NCI-H1417 treated with DMSO at 0.1 percent for 48 hours (cell line): ENCODE measurements at places on chromosomes 5 and 9.

DNA sequence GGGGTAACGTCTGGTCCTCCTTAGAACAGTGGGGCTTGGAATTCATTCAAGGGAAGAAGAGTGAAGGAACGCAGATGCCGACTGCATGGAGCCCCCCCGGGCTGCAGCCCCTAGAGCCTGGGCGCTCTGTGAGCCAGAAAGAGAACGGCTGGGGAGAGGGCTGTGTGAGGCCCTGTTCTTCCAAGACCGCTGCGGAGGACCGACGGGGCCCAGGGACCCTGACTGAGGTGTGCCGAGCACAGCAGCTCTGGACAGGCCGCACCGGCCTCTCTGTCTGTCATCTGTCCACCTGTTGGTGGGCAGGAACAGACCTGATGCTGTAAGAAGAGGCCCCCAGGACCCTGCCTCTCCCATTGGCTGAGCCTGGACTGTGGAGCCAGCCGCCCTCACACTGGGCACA lies 7.7 kb upstream of the NOTCH1 start:
- no peak for DNase-seq

GRCh38 chr5:91033370-91033769 lies 349.7 kb downstream of the ARRDC3 start:
- DNase-seq, result no peak

- DNase-seq, result no peak
Observed at GRCh38 chr5:38590838-38591522, 34.5 kb upstream of the LIFR start.

GRCh38 chr9:100049551-100049950 lies 49.2 kb downstream of the ERP44 start:
- DNase-seq, result no peak

GRCh38 chr5:128763321-128763720 lies 202.0 kb upstream of the SLC27A6 start:
- no peak for DNase-seq

- DNase-seq, result no peak
Observed at GRCh38 chr5:74848553-74849025, 17.6 kb downstream of the FAM169A start.

DNA sequence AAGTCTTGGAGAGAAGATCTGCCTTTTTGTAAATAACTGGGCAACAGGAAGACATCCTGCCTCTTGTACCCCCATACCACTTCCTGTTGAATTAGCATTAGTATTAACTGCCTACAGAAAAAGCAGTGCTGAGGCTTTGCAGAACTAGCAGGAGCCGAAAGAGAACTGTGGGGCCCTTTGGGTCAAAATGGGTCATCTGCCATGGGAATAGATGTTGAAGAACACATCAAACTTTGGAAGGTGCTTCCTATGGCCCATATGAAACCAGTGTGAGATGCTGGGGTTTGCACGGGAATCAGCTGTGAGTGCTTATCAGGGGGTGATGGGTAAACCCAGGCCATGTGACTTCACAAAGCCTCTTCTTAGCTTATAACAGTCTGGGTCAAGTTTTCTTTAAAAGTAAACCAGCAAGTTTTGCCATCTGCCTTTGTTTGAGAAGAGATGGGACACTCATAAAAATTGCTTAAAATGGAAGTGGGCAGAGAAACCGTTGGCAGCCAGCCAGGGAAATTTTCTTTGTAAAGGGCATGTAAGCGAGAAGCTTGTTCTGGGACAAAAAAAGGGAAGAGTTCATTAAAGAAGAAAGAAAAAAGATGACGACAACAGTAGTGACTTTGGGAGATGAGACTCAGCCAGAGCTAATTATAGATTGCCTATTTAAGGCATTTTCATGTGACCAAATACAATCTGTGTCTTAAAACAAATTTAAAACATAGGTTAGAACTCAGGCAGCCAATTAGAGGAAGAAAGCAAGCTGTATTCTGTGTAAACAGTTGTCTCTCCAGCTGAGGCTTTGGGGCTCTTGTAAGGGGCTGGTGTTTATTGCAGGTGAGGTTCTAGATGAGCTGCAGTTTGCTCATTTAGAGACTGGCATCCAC lies 4.4 kb downstream of the SLC25A25 start:
- peak; percentile 38 for DNase-seq

GRCh38 chr5:133992429-133993155 lies 12.2 kb downstream of the VDAC1 start:
- no peak for DNase-seq

DNA sequence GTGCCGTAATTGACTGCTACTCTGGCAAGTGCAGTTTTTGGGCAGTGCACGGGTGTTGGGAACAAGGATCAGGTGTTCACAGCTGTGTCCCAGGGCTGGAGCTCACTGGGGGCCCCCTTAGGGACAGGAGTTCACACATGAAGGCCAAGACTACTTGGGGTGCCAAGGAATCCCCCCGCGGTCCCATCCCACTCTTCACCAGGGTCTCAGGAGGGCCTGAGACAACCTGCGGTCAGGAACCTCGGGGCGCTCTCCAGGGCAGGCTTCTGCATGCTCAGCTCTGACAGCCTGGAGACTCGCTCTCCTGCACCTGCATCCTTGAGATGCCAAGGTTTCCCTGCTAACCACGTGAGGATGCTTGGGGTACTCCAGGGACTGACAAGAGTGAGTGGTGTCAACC lies 2.3 kb upstream of the MAN1B1 start:
- DNase-seq, result no peak

DNA sequence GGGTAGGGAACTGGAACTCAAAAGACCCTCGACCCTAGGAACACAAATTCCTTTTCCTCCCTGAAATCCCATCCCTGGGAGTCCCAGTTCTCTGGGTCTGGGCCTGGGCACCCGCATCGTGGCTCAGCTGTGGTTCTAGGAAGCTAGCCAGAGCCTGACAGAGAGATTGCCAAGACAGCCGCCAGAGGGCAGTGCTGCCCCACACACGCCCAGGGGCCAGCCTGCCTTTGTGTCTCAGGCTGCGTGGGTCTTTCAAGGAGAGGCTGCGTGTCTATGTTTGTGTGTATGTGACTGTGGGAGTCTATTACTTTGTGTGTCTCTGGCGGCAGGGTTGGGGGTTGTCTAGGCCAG lies 32.0 kb upstream of the TTLL11 start:
- no peak for DNase-seq

- no peak for DNase-seq
Observed at GRCh38 chr9:125494653-125494915, 212.4 kb downstream of the MAPKAP1 start.

DNA sequence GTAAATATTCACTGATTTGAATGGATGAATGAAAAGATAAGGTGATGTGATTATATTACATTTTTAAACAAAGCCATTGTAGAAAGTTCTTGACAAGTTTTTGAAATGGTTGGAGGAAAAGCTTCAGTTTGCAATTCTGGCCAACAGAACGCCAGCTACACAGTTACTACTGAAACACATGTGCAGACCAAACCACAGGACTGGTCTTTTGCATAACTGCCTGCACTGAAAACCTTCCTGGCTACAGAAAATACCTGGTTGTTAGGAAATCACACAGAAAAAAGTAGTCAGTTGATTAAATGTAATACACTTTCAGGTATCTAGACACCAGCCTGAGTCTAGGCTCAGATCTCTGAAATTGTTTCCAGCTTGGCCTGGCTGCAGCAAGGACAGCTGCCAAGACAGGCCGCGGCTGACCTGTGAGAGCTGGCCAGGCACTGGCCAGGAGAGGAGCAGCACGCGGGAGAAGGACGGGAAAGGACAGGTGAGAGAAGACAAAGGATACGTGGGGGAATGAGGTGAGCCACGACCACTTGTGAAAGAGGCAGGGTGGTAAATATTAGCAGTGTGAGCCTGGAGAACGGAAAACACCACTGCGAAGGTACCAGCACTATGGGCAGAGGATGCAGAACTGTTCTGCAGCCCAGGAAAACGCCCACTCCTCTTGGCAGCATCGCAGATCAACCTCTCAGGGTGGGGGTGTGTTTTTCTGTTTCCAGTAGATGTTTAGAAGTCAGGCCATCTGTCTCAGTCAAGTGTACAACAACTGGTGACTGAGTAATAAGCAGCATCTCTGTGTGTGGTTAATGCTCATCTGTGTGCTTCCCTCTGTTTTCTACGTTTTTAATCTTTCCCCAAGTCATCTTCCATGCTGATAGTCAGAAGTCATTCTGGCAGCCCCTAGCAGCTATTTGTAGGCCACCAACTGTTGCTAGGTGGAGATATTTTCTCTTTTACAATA lies 137.4 kb downstream of the SCAMP1 start:
- DNase-seq, result no peak

DNA sequence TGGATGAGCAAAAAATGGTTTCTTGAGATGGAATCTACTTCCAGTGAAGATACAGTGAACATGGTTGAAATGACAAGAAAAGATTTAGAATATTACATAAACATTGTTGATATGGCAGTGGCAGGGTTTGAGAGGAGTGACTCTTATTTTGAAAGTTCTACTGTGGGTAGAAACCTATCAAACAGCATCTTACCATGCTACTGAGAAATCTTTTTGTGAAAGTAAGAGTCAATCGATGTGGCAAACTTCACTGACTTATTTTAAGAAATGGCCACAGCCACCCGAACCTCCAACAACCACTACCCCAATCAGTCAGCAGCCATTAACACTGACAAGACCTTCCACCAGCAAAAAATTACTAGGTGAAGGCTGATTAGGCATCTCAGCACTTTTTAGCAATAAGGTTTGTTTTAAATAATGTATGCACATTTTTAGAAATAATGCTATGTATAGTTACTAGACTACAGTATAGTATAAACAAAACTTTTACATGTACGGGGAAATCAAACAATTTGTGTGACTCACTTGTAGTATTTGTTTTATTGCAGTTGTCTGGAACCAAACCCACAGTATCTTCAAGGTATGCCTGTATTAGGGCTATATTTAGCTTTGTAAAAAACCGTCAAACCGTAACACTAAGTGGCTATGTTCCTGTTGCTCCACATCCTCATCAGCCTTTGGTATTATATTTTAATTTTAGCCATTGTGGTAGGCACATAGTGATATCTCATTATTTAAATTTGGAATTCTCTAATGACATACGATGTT lies 30.6 kb upstream of the ADAMTS6 start:
- DNase-seq, result no peak

DNA sequence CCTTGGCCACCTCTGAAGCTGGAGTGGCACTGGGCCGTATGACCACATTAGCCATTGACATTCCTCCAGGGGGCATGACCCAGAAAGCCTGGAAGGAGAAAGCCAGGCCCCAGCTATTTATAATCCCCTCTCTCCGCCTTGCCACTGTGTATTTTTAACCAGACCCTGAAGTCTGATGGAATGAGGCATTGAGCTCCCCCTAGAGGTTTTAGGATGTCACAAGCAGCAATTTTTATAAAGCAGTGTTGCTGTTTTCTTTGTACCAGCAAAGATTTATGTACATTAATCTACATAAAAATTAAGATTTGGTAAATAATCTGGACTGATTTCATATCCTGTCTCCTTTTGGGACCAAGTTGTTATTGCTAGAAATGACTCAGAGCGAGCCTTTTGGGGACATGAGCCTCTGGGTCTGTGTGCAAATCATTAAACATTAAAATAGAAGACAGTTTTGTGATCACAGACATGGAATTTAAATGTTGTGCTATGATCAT lies 127.1 kb downstream of the TRIO start:
- peak; percentile 35 for DNase-seq
